ENCODE measurements at places on chromosomes 5 and 9.

- DNase-seq, result no peak
These were observed 3.2 kb upstream of the NR4A3 start for GRCh38 chr9:99818500-99818899.

DNA sequence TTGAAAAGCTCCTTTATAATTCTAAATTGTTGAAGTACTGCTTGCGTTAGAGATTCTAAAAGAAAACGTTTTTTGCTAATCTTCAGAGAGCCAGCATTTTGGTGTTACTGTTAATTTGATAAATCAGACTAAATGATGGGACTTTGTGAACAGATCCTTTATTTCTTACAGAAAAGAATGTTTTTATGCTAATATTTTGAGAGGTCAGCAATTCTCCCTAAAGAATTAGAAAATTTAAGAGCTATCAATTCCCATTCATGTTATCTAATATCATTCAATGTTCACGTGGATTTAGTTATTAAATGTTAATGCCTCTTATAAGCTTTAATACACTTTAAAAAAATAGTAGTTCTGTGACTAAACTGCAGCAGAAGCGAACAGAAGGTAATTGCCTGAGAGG, 2.4 kb downstream of the AGGF1 start:
- no peak for DNase-seq

GRCh38 chr5:60125636-60126035, 232.1 kb upstream of the PDE4D start:
- DNase-seq, result no peak

DNA sequence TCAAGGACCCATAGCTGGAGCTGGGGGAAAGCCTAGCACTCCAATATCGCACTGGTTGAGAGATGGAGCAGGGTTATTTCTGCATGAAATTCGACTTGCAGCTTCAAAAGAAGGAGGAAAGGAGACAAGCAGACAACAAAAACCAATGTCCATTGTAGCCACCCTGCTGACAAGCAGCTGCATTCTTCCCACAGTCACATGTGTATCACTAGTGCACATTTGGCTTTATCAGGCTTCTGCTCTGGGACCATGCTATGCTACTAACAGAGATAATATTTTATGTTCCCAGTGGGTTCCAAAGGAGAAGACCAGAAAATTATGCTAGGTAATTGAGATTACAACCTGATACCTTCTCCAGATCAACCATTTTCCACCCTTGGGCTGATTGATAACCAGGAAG, 59.7 kb downstream of the MFAP3 start:
- no peak for DNase-seq

- DNase-seq, result no peak
These were observed 109.7 kb upstream of the LHFPL2 start for GRCh38 chr5:78758169-78758839.

DNA sequence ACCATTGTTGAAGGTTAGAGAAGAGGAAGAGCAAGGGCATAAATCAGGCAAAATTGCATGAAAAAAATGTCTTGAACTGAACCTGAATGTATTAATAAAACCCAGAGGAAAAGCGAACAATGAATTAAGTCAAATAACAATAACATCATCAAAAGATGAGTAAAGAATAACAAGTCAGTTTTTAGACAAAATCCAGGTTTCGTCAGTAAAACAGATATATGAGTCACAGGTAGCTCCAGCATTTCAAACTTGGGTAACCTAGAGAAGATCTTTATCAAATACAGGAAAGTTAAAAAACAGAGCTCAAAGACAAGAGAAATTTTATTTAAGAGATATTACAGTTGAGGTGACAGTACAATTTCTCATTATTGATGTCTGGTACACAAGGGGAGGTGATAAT, 332.4 kb downstream of the EFNA5 start:
- DNase-seq, result no peak

DNA sequence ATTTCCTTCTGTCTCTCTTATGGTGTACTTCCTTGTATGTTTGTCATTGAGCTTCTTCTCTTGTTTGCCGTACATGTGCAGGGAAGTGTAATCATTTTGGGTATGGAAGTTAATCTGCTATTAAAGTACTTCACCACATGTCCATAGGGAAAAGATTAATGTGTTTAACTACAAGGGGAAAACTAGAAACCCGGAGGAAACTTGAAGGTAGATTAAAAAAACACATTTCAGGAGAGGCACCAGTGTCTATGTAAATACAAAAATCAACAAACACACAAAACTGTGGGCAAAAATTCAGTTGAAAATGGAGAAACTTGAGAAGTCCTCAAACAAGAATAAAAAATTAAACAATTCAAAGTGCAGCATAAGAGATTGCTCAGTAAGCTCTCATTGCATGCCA, 166.4 kb downstream of the PBX3 start:
- DNase-seq, result no peak

DNA sequence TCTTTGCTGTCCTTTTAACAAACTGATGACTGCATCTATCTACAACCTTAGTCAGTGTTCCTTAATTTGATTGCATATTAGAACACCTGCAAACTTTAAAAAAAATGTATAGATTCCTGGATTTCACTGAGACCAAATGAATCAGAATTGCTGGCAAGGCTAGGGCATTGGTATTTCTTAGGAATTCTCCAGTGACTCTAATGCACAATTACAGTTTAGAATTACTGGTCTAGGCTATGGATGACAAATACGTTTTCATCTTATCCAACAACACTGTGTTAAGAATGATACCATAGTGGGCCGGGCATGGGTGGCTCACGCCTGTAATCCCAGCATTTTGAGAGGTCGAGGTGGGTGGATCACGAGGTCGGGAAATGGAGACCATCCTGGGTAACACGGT, 545.9 kb upstream of the RIOK2 start:
- DNase-seq, result no peak

Measured in stimulated activated CD4-positive, alpha-beta T cell treated with anti-CD3 and anti-CD28 coated beads, Interleukin-12 subunit alpha, Interleukin-12 subunit beta, amount 100 ng/mL, for 24 hours (primary cell).